Heart left ventricle (tissue), 16 donors: ENCODE measurements at places on chromosomes 2 and 18.

DNA sequence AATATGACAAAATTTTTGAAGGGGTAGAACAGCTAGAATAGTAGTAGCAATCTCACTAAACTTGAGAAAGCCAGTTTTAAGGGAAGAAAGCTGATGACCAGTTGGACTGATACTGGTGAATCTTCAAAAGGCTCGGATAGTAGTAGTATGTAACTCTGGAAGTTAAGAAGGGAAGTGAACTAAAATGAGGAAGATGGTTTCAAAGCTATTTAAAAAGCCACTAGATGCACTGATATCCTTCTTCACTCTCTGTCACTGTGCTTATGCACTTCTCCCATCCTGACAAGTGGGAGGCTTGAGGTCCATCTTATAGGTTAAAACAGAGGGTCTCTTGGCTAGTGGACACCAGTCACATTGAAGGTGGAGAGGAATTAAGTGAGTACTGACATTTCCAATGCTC is 141.1 kb downstream of the NCOA1 start:
- H3K27ac ChIP-seq: no peak overlapping the region
- H3K27me3 ChIP-seq: no peaks in the 10 kb centered on the region
- H3K4me3 ChIP-seq: no peak overlapping the region

DNA sequence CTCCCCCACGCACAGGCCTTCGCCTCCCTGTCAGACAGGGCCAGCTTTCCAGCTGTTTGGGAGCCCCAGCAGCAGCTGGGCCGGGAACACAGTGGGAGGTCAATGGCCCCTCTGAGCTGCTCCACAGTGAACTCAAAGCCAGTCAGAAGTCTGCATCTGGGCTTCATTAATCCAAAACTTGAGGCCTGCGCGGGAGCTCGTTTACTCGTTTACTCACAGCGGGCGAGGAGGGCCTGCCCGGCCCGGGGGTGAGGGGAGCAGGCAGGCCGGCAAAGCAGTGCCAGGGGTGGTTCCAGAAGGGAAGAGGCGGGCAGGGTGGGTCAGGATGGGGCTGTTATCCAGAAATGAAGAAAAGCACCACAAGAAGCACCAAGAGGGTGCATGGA is 36.8 kb upstream of the SEMA4C start:
- H3K36me3 ChIP-seq: no peaks in the 10 kb centered on the region
- DNase-seq: peak; percentile 69
- H3K27ac ChIP-seq: peak overlapping the region; percentile 99
- no peaks in the 10 kb centered on the region for H3K27me3 ChIP-seq
- peaks cover 39% of the 10 kb centered on the region for H3K4me1 ChIP-seq

- no peak overlapping the region for H3K27ac ChIP-seq
- H3K36me3 ChIP-seq: no peaks in the 10 kb centered on the region
- no peaks in the 10 kb centered on the region for H3K4me1 ChIP-seq
- no peak for DNase-seq
- H3K27me3 ChIP-seq: no peaks in the 10 kb centered on the region
- H3K4me3 ChIP-seq: no peak overlapping the region
Observed at GRCh38 chr2:96700086-96700485, 39.8 kb downstream of the LMAN2L start.

DNA sequence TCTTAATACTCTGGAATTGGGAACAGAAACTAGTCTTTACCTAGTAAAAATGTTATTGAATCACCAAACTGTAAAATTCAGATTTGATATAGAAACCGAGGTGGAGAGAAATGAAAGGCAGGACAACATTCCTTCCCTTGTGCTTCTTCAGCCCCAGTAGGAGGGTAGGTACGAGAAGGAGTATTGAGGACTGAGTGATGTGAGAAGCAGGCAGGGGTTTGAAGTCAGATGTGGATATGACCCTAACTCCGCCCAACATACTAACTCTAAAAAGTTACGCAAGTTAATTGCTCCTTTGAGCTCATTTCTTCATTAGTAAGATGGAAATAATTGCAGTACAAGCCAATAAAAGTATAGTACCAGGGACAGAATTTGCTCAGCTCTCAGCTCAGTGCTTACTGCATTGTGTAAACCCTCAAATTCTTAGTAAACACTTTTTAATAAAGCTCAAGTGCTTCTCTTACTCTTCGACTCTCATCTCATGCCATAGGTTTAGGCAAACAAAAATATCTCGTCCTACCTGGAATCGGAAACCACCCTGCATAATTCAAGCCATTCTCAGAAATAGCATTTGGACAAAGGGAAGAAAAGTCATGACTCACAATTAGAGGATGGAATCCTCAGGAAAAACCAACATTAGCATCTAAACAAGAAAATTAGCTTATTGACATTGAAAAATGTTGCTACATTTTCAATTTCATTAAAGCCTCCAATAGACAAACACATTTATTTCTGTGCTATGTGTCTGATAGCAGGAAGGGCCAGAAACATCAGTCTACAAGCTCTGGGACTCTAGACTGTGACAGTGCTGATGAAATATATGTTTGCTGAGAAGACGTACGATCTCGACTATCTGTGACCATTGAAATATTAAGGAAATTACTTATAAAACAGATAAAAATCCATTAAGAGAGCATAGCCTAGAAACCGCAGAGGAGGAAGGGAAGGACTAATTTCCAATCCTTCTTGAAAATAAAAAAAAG is 161.3 kb downstream of the HNMT start:
- no peaks in the 10 kb centered on the region for H3K27me3 ChIP-seq
- no peak for DNase-seq
- H3K27ac ChIP-seq: no peak overlapping the region

DNA sequence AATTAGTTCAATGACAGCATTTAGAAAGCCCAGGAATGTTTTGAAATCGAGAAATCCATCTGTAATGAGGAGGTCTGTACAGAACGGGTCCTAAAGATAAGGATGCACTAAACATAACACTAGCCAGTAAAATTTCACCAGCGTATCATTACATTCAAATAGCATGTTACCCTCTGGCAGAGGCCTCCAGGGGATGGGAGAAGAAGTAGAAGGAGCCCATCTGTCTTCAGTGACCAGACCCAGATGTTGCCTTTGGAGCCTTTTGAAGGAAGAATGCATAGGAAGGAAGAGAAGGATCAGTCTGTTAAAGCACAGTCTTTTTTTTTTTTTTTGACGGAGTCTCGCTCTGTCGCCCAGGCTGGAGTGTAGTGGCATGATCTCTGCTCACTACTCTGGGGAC is 86.1 kb upstream of the BCL2L11 start:
- no peaks in the 10 kb centered on the region for H3K4me1 ChIP-seq
- H3K27ac ChIP-seq: no peak overlapping the region
- no peaks in the 10 kb centered on the region for H3K36me3 ChIP-seq
- no peaks in the 10 kb centered on the region for H3K27me3 ChIP-seq
- no peak overlapping the region for H3K4me3 ChIP-seq
- no peak for DNase-seq

GRCh38 chr2:239954166-239955086 is 70.7 kb downstream of the NDUFA10 start:
- peaks cover 3% of the 10 kb centered on the region for H3K36me3 ChIP-seq
- H3K27me3 ChIP-seq: no peaks in the 10 kb centered on the region
- H3K4me1 ChIP-seq: peaks cover 12% of the 10 kb centered on the region
- peak overlapping the region; percentile 46 for H3K27ac ChIP-seq

DNA sequence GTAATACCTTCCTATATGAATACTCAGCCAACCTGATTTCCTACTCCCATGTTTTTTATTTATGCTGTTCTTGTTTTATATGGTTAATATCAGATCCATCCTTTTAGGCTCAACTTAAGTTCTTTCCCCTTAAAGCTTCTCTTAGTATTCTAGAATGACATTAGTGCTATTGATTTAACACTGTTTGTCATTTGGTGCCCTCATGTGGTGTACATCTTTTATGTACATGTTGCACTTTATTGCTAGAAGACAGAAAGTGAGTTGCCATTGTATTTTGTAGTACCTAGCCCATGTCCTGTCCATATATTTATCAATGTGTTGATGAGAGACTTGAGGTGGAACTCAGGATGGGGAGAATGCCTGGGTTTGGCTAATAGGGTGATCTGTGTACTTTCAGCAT is 2.5 kb downstream of the HTRA2 start:
- H3K4me3 ChIP-seq: no peak overlapping the region
- no peak overlapping the region for H3K27ac ChIP-seq
- H3K4me1 ChIP-seq: peaks cover 33% of the 10 kb centered on the region
- peaks cover 42% of the 10 kb centered on the region for H3K36me3 ChIP-seq

DNA sequence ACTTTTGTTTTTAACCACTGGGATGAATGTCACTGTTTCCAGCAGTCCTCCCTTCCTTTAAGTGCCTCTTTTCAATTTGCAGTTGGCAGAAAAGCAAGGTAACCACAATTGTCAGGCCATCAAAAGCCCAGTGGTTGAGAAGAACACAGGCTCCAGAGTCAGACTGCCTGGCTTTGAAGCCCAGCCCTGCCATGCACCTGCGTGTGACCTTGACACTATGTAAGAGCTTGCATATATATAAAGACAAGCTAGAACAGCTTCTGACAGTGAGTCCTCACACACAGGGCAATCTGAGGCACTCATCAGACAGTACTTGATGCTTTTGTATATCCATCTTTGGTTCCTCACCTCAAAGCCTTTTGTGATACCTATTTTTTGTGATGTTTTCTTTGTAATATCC is 11.0 kb downstream of the CCBE1 start:
- no peak overlapping the region for H3K27ac ChIP-seq
- no peak for DNase-seq
- no peak overlapping the region for H3K4me3 ChIP-seq

DNA sequence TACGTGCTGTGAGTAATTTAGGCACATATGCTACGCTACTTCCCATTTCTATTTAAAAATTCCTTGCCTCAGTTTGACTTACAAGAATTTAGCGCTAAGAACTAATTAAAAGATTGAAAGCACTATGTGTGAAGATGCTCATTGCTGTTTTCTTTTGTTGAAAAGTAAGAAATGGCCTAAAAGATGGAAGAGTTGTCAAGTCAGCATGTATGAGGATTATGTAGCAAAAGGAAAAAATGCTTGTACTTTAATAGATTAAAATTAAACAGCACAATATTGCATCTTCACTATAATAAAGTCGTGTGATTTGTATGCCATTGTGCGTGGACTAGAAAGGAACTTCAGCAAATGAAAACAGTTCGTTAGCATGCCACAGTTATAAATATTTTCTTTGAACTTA is 77.0 kb downstream of the COX7A2L start:
- H3K4me3 ChIP-seq: no peak overlapping the region
- no peak for DNase-seq
- peaks cover 60% of the 10 kb centered on the region for H3K36me3 ChIP-seq
- no peaks in the 10 kb centered on the region for H3K27me3 ChIP-seq
- no peak overlapping the region for H3K27ac ChIP-seq
- no peaks in the 10 kb centered on the region for H3K4me1 ChIP-seq

GRCh38 chr2:98234776-98235175 is 111.5 kb upstream of the CNGA3 start:
- no peaks in the 10 kb centered on the region for H3K36me3 ChIP-seq
- DNase-seq: no peak
- no peak overlapping the region for H3K4me3 ChIP-seq
- H3K27me3 ChIP-seq: no peaks in the 10 kb centered on the region

DNA sequence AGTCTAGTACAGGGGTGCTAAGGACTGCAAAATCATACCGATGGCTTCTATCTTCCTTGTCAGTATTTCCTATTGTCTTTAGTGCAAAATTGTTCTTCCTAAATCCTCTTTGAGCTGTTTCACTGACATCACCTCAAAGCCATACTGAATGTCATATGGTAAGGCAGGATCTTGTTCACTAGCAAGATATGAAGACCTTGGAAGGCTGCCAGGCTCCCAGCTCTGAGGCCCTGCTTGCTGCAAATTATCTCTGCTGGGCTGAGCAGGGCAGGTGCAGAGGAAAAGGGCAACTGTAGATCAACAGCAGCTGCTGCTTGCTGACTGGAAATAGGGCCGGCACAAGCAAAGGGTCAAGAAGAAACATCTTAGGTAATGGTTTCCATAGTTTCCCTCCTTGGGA is 58.2 kb downstream of the PMAIP1 start:
- DNase-seq: no peak
- peaks cover 4% of the 10 kb centered on the region for H3K4me1 ChIP-seq
- H3K27me3 ChIP-seq: no peaks in the 10 kb centered on the region
- no peaks in the 10 kb centered on the region for H3K36me3 ChIP-seq
- H3K4me3 ChIP-seq: no peak overlapping the region
- H3K27ac ChIP-seq: no peak overlapping the region

GRCh38 chr2:202270487-202270886 is 4.9 kb downstream of the NOP58 start:
- H3K27ac ChIP-seq: no peak overlapping the region
- H3K36me3 ChIP-seq: peaks cover 4% of the 10 kb centered on the region
- DNase-seq: no peak

DNA sequence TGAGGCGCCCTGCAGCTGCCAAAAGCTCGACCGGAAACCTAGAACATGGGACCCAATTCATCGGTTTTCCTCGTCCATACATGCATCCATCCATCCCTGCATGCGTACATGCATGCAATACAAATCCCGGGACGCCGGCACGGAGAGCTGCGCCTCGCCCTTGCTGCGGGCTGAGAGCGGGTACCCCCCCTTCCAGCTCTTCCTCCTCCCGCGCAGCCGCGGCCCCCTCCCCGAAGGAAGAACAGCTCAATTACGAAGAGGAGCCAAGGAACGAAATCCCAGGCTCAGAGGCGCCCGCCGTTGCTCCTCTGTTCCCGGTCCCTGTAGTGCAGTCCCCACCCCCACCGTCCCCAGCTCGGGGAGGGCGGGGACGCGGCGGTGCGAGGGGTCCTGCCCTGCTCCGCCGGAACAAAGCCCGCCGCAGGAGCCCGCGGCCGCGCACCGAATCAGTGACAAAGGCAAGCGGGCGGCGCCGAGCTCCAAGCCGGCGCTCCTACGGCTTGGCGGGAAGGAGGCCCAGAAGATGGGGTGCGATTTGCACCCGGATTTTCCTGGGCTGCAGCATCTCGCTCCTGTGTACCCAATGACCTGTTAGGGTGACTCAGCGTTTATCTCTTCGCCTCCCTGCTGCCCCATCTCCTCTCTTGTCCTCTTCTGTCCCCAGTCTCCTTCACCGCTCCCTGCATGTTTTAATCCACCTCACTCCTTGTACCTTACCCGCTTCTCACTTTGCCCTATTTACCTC is 8.9 kb upstream of the POU3F3 start:
- H3K27me3 ChIP-seq: peaks cover 95% of the 10 kb centered on the region
- no peaks in the 10 kb centered on the region for H3K36me3 ChIP-seq
- DNase-seq: peak; percentile 55
- no peak overlapping the region for H3K27ac ChIP-seq
- H3K4me3 ChIP-seq: peak overlapping the region; percentile 23
